ENCODE measurements at places on chromosomes 12 and 14.

- DNase-seq, result no peak
Measured at GRCh38 chr12:55688716-55689655, 18.7 kb downstream of the ITGA7 start.

- no peak for DNase-seq
Measured at GRCh38 chr14:105204206-105204930, 23.3 kb upstream of the NUDT14 start.

DNA sequence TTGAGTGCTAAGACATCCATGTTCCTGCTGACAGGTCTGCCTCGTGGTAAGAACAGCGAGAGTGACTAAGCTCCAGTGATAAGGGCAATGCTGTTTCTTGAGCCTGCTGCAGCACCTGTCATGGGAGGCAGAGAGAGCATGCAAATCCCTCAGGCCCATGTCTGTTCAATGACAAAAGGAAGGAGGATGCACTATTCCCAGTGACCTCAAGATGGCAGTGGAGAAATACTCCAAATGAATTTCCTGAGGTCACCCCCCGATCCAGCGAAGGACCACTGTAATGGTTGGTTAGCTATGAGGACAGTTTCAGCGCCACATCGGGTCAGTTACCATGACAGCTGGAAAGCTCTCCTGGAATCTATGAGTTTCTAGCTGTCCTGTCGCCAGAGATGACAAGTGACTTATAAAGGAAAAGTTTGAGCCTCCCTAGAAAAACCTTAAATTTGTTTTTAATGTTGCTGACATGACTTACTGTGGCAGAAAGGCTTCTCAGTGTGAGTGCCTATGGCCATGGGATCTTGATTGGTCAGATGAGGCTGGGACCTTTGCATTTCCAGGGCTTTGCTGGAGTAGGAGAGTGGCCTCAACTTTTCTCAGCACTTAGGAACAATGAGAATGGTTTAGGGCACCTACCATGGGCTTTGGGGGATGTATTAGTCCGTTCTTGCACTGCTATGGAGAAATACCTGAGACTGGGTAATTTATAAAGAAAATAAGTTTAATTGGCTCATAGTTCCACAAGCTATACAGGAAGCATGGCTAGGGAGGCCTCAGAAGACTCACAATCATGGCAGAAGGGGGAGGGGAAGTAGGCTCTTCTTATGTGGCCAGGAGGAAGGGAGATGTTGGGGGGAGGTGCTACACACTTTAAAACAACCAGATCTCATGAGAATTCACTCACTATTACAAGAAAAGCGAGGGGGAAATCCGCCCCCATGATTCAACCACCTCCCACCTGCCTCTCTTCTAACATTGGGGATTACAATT lies 88.0 kb upstream of the TMEM260 start:
- DNase-seq, result peak; percentile 17

DNA sequence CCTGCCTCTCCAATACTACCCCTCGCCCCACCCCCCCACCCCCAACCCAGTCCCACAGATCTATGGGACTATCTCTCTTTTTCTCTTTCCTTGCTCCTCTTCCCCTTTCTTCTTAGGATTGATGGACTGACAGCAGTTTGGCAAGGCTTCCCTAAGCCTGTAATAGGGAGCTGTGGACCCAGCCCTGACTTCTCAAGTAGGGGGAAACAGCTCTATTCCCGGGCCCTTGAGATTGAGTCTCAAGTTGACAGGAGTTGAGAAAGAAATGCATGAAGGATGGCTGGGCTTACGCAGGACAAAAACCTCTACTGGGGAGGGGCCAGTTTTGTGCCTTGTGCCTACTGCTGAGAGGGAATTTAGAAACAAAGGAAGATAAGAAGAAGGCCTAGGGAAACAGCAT lies 60.4 kb downstream of the SMUG1 start:
- no peak for DNase-seq

DNA sequence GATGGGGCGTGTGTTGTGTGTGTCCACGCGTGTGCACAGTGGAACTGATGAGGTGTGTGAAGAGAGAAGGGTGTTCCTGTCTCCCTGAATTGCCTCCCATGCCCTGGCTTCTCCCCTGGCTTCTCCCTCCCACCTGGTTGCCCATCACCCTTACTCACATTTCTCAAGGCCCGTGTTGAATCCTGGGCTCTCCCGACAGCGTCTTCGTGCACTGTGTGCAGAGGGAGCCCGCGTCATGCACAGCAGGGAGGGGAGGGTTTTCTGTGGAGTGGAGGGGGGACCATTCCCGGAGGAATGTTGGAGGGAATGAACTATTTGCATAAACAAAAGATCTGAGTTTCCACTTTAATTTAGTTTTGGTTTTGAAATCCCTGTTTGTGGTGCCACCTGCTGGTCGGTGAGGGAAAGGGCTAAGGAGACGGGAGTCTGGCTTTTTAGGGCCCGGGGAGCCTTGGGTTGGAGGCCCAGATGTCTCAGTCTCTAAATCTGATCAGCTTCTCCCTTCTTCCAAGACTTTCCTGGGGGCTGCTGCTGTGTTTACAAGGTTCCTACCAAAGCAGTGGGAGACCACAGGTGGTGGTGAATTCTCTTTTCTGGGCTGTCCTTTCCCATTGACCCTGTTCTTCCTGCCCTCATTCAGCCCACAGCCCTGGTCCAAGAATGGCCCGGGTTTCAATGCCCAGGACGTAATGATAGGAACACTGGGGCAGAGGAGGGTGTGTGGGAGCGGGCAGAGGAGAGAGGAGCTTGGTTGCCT lies at the start of gene C1R:
C1R (minus strand) TSS at position 217 of the 757 bp plus-strand sequence; CDS start at position 160, 57 bp downstream.
- peak; percentile 73 for DNase-seq

GRCh38 chr12:130074661-130075406 lies 87.4 kb upstream of the FZD10 start:
- DNase-seq, result no peak

DNA sequence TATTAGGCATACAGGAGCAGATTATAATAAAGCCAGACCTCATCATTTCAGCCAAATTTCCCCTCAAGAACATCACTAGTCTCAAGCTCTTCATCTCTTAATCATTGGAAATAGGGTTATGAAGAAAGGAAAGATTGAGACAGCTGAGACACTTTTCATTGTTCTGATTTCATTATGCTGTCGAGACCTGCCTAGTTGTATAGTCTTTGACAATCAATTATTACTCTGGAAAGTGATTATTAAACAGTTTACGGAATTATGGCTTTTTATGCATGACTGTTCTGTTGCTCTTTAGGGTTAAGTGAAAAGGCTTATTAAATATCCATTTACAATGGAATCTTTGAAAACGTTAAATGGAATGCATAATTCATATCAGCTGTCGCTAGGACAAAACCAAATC lies 48.3 kb downstream of the TTC6 start:
- DNase-seq, result no peak

- DNase-seq, result peak; percentile 65
Measured at GRCh38 chr12:132445884-132446632, 43.9 kb upstream of the FBRSL1 start.

All from activated naive CD4-positive, alpha-beta T cell treated with anti-CD3 and anti-CD28 coated beads, Interleukin-2, amount 50 U/mL, for 16 hours (primary cell).